ENCODE measurements at places on chromosomes 12 and 14.

DNA sequence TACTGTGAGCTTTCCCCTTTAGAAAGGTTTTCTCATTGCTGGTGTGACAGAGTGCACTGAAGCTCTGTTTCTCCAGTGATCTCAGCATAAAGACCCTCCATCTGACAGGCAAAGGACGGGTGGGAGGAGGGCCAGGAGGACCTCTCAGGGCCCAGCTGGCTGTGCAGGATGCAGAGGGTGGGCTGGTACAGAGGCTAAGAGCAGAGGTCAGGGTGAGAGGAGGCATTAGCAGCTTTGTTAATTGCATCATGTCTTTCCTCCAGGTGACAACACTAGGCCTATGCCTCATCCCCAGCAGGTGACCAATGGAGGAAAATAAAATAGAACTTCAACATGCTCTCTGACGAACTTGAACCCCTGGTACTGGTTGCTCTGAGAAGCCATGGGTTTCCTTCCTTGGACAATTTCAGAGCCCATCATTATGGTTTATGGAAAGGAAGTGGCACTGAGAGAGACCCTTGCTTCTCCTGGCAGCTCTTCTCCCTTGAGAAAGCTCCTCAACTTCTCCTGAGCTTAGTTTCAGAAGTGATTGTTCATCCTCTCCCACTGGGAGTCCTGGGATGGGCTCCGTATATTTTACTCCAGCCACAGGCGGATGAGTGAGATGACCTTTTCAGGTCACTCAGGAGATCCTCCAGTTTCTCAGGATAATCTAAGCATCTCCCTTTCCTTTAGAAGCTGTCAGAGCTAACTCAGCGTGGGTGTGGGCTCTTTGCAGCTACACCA is 45.8 kb upstream of the ATP23 start:
- DNase-seq = no peak

DNA sequence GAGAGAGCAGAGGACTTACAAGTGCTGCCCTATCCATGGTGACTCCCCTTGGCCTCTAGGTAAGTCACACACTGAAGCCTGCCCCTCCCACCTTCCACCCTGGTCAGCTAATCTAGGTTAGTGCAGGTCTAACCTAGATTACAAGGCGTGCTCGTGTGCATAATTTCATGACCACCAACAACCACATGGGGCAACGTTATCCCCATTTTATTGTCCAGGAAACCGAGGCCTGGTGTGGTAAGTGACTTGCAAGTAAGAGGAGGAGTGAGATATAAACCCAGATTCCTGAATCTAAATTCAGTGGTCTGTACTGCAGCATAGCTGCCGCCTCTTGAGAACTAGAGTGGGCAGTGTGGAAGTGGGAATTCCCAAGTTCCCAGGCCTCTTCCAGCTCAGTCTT is 171.1 kb downstream of the DAD1 start:
- no peak for DNase-seq

DNA sequence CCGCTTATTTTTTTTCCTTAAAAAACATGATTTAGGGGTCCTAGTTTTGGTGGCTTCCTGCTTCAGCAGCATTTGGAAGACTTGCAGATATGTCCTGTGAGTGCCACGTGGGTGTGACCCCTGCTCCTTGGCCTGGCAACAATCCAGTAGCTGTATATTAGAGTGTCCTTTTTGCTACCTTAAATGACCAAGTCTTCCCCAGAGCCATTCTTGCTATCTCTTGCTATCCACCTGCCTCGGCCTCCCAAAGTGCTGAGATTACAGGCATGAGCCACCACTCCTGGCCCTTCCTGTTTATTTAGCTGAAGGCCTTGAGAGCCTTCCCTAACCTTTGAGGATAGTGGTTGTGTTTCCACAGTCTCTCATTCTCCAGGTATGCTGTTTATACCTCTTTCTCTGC is 17.0 kb downstream of the TPCN1 start:
- DNase-seq = no peak

GRCh38 chr12:25864306-25865276 is 93.9 kb upstream of the RASSF8 start:
- no peak for DNase-seq

- DNase-seq = no peak
Observed at GRCh38 chr14:67031920-67032774, 157.1 kb upstream of the GARIN2 start.

DNA sequence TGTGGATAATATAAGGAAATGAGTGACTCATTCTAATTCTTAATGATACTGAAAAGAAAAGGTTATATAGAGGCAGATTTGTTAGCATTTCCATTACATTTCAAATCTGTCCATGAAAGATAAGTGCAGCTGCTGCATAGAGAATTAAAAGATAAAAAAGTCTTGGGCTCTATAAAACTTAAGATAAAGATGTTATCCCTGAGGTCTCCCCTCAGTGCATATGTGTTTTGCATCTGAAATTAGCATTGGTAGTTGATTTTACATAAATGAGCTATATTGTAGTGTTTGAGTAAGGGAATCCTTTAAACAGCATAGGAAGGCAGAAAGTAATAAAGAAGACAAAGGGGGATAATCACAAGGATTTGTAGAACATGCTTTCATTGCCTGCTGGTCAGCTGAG is 206.2 kb downstream of the FSCB start:
- DNase-seq = no peak

- no peak for DNase-seq
Observed at GRCh38 chr12:56884421-56884820, 49.8 kb downstream of the SDR9C7 start.

GRCh38 chr12:131428091-131428685 is 282.7 kb upstream of the SFSWAP start:
- no peak for DNase-seq

DNA sequence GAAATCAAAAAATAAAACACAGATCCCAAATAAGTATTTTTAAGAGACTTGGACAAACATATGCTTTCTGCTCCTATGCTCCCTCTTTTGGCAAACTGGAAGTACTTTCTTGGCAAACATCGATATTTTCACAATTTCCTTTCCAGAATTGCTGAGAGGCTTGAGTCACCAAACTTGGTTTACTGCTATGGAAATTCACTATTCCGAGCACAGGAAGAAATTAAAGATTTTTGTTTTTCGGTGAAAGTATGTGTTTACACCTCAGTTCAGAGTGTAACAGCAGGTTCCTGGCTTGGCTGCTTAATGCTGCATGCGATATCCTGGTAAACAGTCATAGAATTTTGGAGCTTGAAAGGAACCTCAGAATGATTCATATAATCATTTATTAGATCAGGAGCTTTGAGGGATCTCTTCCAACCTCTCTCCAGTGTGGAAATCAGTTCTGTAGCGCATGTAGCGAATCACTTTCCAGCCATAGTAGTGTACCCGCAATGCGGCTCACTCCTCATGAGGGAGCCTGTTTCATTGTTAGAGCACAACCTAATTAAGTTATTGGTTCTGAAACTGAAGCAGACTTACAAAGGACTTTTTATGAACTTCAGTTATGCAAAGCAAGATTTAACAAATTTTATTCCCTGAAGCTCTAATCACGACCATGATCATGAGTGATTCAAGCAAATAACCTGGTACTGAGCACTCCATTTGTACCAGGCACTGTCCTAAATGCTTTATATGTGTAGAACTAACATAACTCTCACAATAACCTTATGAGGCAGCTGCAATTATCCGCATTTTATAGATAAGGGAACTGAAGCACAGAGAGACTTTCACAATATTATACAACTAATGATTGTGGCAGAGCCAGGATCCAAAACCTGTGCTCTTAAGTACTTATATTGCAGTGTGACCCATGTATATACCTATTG is 56.4 kb upstream of the ATP2A2 start:
- no peak for DNase-seq

DNA sequence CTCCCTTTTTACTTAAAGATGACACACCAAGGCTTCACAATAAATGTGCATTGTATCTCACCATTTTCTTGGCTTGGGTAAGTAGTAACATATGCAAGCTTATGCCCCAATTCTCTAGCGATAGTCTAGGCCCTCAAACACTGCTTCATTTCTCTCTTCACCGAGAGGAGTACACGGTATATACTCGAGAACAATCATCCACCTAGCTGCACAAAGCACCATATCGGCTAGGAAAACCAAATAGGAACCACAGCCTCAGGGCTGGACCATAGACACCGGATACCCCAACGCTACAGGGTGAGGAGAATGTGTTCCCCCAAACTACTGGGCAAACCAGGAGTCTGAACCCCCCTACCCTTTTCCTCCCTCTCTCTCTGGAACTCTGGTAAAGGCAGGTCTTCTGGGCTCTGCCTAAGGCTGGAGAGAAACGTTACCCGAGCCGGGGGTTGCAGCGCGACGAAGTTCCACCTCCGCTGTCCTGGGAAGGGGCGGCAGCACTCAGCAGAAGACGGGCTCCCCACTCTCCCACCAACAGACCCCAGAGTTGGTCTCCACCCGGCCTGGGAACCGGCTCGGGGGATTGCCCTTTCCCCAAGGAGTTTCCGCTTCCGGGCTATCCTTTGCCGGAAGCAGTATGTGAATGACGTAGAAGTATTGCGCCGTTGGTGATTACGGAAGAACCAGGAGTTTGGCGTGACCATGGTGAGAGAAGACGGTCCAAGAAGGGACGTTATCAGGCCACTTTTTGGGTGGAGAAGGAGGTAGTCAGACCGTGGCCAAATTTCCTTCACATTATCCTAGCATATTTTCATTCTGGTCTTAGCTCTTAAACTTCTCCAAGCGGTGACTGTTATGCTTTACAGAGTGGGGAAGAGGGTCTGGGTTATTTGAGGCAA is at the start of the genes AREL1 and FCF1:
TSS of gene AREL1 (minus strand) at position 582 of the 896 bp plus-strand sequence. CDS start 27,465 bp downstream, outside the sequence.
TSS of gene FCF1 (plus strand) at position 646 of the 896 bp plus-strand sequence. CDS start at position 700, 54 bp downstream.
- DNase-seq = no peak

GRCh38 chr12:75969768-75970167 is 61.8 kb downstream of the PHLDA1 start:
- no peak for DNase-seq

Data from NCI-H2081 treated with DMSO at 0.1 percent for 48 hours (cell line).